RPMI8226 (cell line): ENCODE measurements at places on chromosomes 1 and 21.

DNA sequence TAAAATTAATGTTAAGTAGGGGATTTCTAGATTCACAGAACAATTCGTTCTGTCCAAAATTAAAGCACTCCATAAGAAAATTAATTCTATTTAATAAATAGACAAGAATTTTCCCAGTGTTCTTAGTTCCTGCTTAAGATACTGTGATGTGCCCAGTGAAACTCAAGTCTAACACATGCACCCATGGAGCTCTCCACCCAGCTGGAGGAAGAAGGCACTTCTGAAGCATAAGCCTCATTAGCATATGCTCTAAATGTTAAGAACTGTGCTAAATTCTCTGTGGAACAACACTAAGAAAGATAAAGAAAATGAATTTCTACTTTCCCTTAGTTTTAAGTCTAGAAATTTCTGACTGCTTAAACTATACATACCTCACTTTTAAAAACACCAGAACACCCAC lies 71.2 kb downstream of the TTLL7 start:
- no peak for DNase-seq

DNA sequence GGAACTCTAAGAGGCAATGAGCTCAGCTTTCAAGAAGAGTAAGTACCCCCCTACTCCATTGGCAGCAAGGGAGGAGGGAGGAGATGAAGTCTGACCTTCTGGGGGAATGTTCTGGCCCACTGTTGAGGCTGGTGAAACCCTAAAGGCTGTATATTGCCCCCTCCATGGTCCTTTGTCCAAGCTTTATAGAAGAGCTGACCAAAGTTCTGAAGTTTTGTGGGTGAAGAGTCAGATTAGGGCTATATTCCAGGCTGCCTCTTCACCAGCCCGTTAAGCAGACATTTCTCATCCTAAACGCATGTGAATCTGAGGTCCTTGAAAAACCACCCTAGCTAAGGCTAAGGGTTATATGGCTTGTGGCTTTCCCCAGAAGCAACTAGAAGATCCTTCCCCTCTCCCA lies 1.4 kb downstream of the C1orf94 start:
- DNase-seq: no peak

DNA sequence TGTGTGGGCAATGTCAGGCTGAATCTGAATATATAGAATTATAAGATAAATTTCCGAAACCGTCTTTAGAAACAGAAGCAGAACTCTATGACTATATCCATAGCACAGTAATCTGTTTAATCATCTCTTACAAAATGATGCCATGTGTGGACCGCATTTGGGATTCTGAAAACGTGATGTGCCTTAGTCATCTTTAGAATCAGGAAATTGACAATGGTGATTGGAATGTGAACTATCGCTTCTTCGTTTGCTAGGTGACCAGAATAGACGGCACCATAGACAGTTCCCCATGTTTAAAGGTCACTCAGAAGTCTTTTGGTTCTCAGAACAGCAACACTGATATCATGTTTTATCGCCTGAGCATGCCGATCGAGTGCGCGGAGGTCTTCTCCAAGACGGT lies 300.3 kb downstream of the ZP4 start:
- DNase-seq: no peak

DNA sequence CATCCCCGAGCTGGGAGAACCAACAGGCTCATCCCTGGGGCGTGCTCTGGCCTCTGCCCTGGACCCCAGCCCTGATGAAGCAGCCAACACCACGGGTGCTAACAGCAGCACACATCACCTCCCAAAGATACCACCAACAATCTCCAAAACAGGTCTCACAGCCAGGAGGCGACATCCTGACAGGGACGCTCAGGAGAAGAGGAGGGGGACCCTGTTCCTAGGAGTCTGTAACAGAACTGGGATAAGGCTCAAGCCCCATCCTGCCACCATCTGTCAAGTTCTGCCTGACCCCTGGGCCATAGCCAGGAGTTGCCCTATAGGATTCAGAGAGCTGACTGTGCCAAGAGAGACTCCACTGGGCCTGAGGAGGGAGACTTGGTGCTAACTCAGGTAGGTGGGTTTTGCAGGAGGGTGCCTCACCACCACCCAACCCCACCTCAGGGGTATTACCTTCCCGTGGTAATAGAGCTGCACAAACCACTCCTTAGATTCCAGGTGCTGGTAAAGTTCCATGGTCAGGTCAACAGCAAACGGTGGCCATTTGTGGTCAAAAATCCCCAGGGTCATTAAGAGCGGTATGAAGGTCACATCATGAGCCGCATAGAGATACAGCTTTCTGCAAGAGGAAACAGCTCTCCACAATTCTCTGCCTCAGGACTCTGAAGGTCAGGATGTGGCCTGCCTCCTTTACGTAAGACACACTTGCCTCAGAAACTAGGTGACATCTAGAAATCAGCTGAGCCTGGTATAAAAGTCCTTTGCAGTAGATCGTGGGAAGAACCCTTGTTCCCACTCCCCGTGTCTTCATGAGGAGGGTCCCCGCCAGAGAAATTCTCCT lies 22.3 kb downstream of the ACP6 start:
- DNase-seq: no peak

GRCh38 chr1:184497959-184498723 lies 111.3 kb downstream of the C1orf21 start:
- no peak for DNase-seq

- DNase-seq: no peak
Observed at GRCh38 chr21:43929217-43929971, 64.4 kb downstream of the AGPAT3 start.
